Activated CD4-positive, CD25-positive, alpha-beta regulatory T cell treated with anti-CD3 and anti-CD28 coated beads, Interleukin-2, amount 50 U/mL, for 72 hours (primary cell): ENCODE measurements at places on chromosomes 7 and 10.
A peak's percentile ranks its signal among the peaks of the same experiment; 100 is the strongest.

DNA sequence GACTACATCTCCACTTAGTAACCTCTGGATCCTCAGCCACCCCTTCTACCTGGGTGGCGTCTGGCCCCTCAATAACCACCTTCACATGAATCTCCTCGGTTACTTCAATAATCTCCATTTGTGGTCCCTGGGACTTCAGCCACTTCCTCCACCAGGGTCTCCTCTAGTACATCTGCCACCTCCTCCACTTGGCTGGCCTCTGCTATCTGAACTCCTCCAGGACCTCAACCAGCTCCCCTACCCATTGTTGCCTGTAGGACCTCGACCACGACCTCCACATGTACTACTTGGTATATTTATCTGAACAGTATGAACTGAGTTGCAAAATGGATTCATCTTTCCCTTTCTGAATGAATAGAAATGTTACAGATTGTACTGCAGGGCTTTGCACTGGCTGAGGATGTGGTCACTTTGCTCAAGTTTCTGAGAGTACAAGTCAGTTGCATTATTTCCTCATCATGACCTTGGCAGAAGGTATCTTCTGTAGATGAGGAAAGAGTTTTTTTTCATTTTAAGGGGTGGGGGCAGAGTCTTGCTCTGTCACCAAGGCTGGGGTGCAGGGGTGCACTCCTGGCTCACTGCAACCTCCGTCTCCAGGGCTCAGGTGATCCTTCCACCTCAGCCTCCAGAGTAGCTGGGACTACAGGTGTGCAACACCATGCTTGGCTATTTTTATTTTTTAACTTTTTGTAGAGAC, 36.0 kb downstream of the MAT1A start:
- DNase-seq, result no peak

GRCh38 chr10:61411706-61412105, 41.5 kb downstream of the TMEM26 start:
- DNase-seq, result no peak

GRCh38 chr7:33781796-33782195, 123.5 kb upstream of the BMPER start:
- DNase-seq, result no peak

DNA sequence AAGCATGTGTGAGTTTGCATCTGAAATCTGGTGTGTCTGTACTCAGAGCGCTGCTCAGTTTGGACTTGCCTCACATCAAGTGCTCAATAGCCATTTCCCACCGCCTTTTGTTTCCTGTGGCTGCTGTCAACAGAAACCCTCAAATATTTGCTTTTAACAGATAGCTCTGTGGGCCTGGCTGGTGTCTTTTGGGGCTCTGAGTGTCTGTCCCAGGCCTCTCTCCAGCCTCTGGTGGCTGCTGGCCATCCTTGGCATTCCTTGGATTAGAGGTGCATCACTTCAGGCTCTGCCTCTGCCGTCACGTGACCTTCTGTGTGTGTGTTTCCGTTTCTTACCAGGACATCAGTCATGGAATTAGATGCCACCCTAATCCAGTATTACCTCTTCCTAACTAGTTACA, 9.3 kb downstream of the YKT6 start:
- DNase-seq, result no peak

DNA sequence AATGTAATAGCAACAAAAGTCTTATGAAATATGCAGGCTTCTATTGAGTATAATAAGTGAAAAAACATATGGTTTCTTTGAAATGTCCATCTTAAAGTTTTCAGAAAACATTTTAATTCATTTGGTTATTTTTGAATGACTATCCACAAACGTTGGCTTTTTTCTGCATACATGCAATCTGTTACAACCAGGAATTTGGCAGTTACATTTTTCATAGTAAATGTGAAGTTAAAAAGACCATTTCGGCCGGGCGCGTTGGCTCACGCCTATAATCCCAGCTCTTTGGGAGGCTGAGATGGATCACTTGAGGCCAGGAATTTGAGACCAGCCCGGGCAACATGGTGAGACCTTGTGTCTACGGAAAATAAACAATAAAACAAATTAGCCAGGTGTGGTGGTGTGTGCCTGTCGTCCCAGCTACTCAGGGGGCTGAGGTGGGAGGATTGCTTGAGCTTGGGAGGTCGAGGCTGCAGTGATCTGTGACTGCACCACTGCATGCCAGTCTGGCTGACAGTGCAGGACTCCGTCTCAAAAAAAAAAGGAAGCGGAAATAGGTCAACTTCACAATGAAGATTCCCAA, 73.9 kb upstream of the NMT2 start:
- DNase-seq, result no peak

DNA sequence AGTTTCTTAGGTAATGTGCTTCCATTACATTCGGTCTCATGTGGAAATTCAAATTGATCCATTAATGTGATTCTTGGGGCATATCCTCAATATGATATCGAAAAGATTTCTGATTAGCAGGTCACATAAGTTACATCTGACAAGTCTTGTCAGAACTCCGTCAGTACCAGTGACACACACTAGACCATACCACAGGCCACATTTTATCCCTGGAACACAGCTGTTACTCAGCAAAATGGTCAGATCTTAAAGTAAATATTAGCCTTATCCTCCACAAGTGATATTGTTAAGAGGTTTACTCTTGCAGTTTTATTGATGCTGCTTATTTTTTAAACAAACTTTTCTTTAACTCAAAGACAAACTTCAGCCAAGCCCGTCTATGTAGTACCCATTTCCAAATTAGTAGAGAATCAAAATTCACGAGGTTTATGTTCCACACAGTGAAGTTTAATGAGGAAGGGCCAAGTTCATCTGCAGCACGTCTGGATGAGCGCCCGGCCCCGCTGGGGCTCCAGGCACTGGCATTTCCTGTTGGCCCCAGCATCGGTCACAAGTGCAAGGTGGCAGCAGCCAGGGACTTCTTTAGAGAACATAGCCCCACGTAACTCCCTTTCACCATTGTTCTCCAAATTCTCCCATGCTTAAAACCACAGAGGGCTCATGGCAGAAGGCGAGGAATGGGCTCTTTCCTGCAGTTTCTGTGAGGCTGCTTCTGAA, 132.2 kb downstream of the VIPR2 start:
- no peak for DNase-seq

DNA sequence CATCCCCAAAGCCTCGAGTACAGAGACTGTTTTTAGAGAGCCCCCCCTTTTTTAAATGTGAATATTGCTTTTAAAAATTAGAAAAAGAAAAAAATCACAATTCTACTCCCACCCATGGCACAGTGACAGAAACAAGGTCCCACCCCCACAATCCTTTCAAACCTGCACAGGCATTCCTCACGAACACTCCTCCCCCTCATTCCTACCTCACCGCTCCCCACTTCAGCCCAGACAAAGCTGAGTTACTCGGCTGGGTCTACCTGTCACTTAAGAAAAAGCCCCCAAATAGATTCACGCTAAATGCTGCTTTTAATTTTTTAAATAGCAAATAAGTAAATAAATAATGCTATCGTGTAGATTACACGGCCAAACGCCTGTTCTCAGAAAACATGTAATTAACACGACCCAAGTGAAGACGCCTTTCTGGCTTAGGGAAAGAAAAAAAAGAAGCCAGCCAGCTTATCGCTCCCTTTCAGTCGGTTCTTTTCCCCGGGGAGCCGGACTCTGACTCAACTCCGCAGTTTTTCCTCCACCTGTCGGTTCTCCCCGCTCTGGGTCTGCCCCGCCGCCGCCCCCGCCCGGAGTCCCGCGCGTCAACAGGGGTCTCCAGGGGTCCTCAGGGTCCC, 739 bp downstream of the MPP7 start:
- DNase-seq, result no peak

GRCh38 chr7:30459591-30460245, 18.9 kb downstream of the NOD1 start:
- no peak for DNase-seq

- no peak for DNase-seq
Measured at GRCh38 chr10:70683601-70683934, 11.3 kb downstream of the ADAMTS14 start.

- DNase-seq, result no peak
Measured at GRCh38 chr7:48300301-48300700, 129.0 kb downstream of the ABCA13 start.

DNA sequence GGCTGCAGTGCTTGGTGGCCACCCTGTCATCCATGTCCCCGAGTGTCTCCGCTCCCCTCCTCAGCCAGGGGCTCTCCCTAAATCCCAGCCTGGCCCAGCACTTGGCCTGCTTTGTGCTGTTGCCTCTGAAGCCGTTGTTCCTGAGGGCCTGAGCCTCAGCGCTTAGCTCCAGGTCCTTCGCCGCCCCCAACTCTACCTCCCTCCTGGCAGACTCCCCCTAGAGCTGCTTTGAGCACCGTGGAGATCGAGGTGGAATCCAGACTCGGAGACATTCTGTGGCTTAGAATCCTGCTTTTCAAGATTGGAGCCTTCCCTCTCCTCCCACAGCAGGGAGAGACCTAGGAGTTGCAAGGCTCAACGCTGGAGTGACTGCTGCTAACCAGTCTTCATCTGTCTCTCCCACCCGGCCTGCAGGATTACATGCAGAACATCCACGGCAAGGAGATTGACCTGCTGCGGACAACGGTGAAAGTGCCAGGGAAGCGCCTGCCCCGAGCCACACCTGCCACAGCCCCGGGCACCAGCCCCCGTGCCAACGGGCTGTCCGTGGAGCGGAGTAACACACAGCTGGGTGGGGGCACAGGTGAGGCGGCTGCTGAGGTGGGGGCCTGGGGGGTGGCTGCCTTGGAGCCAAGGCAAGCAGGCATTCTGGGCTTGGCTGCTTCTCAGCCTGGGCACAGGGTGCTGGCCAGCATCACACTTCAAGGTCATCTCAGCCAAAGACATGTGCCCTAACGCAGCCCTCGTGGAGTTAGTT, 33.3 kb downstream of the GBX1 start:
- no peak for DNase-seq

DNA sequence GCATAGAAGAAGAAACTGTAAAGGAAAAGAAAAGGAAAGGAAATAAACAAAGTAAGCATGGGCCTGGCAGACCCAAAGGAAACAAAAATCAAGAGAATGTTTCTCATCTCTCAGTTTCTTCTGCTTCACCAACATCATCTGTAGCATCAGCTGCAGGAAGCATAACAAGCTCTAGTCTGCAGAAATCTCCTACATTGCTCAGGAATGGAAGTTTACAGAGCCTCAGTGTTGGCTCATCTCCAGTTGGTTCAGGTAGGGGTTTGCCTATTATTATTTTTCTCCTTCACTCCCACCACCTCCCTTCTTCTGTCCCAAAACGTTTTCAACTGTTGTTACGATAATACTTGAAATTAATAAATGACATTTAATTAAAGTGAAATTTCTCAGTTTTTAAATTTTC, 139.6 kb downstream of the MLLT10 start:
- no peak for DNase-seq

DNA sequence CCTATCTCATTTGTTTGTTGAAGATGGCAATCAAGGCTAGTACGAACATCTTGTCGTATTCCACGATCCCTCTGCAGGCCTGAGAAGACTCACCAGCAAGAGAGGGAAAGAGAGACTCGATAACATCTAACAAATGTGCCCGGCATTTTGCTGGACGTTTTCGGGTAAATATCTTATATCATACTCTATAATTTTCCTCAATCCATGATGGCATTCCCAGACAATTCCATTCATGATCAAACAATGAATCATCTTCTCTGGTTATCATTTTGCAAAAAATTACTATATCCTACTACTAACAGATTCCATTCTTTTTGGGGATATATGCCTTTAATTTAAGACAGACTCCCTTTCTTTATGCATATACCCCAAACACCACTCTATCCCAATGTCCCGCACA, 118.1 kb downstream of the TYW1B start:
- no peak for DNase-seq

DNA sequence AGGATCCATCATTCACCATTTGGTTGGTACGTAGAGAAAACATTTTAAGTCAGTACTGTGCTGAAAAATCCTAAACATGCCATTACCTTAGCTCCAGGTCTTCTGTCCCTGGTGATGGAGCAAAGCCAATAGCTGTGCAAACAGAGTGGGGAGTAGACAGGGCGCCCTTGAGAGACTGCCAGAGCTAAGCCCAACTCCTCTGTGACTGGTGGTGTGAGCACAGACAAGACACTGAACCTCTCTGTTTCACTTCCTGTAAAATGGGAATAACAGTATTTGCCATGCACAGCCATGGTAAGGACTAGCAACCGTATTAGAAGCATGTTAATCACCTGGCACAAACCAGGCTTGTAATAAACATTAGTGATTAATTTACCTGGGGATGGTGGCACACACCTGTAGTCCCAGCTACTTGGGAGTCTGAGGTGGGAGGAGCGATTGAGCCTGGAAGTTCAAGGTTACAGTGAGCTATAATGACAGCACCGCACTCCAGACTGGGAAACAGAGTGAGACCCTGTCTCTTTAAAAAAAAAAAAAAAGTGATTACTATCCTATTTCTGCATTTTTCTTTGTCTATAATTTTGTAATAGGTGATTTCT, 28.7 kb downstream of the LYZL1 start:
- DNase-seq, result no peak

- DNase-seq, result no peak
Measured at GRCh38 chr10:69959911-69960310, 92.7 kb upstream of the MACROH2A2 start.

GRCh38 chr10:75283671-75284470, 48.1 kb upstream of the COMTD1 start:
- no peak for DNase-seq

- DNase-seq, result no peak
Measured at GRCh38 chr7:116041615-116042014, 11.1 kb upstream of the TFEC start.

DNA sequence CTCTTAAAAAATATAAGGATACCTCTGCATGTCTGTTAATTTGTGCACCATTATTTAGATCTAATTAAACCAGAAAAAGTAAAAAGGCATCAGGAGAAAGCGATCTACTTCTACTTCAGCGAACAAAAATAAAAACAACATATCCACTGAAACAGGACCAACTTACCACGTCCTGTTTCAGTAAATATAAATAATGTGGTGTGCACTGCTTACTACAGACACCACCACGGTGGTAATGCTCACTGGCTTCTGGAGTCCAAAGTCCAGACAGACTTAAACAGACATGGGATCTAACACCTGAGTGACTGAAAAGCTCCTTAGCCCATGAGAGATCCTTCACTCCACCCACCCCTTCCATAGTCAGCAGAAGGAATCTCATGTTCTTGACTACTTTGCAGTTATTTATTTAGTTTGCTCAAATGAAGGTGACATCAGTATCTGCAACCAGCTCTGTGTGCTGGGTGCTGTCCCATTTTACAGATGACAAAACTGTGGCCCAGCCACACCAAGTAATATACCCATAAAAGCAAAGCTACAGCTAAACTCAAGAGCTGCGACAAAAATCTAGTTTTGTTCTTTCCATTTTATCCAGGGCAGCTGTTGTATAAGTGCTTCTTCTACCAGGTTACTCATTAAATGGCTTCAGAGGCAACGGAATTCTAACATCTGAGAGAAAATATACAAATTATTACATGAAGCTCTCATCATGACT, 62.1 kb upstream of the NCAPG2 start:
- no peak for DNase-seq

GRCh38 chr10:44045020-44045419, 339.9 kb downstream of the CXCL12 start:
- DNase-seq, result no peak

GRCh38 chr7:50662041-50662694, 97.0 kb upstream of the DDC start:
- DNase-seq, result no peak

- DNase-seq, result no peak
Measured at GRCh38 chr7:15602236-15602635, 40.4 kb upstream of the AGMO start.

GRCh38 chr10:21534604-21535493, 817 bp downstream of the MLLT10 start:
- peak; percentile 60 for DNase-seq
